ENCODE measurements at places on chromosomes 4 and X.

GRCh38 chrX:353566-354535, 32.9 kb downstream of the PPP2R3B start:
- no peak for DNase-seq

DNA sequence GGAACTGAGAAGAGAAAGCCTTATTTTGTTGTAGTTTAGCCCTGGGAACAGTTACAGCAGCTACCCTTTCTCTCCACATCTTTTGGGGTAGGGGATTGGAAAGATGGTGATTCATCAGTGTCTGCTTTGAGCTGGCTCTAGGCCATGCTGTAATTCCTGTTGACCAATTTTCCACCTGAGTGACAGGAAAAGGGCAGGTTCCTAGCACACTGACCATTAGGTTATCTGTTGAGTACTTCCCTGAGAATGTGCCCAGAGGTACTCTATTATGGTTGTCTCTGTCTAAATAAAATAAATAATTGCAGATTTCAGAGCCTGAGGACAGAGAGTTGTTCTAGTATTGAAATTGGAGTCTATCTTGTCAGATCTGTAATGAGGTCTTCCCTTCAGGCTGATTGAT, 109.0 kb downstream of the ENOX2 start:
- no peak for DNase-seq

DNA sequence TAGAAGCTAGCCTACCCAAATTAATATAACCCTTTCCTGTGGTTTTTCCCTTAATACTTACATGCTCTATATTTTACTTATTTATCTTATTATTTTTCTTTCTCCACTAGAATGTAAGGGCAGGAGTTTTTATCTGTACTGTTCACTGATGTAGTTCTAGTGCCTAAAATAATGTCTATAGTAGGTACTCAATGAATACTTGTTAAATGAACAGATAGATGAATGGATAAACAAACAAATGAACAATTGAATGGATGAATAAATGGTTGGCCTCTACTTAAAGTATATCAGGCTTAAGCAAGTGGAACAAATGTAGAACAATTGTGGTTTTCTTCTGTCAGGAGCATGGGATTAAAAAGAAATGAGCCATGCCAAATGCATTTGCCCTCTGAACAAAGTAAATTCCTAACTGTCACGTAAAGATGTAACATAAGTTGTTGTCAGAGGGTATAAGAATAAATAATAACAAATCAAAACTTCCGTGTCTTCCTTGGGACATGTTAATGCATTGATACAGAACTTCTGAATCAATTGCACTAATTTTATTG, 54.1 kb downstream of the SYTL5 start:
- DNase-seq: no peak

GRCh38 chr4:122623637-122624166, 2.8 kb upstream of the IL21 start:
- DNase-seq: no peak

DNA sequence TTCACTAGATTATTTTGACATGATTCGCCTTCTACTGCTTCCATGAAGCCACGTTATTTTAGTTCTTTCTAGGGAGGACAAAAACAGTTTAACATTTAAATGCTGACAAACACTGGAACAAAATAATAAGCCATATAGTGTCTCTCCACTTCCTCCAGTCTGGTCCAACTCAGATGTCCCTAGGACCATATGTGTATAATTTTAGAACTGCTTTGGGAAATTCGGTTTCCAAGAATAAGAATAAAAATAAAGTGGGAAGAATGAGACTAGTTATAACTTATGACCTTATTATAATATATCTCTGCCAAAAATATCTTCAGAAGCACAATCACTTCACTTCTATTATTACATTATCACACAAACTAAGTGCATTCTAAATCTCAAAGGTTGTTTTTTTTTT, 164.4 kb upstream of the POF1B start:
- no peak for DNase-seq

GRCh38 chrX:3713225-3713936, at the start of gene PRKX:
TSS of gene PRKX (minus strand) at chrX:3713649. CDS start at chrX:3713253, 396 bp downstream.
- DNase-seq: peak; percentile 86

GRCh38 chr4:128803783-128804182, 5.7 kb upstream of the JADE1 start:
- DNase-seq: peak; percentile 46

- DNase-seq: no peak
Measured at GRCh38 chrX:151715752-151716151, at the start of gene FATE1. TSS of gene FATE1 (plus strand) at chrX:151716035. CDS start at chrX:151716120, 85 bp downstream.

DNA sequence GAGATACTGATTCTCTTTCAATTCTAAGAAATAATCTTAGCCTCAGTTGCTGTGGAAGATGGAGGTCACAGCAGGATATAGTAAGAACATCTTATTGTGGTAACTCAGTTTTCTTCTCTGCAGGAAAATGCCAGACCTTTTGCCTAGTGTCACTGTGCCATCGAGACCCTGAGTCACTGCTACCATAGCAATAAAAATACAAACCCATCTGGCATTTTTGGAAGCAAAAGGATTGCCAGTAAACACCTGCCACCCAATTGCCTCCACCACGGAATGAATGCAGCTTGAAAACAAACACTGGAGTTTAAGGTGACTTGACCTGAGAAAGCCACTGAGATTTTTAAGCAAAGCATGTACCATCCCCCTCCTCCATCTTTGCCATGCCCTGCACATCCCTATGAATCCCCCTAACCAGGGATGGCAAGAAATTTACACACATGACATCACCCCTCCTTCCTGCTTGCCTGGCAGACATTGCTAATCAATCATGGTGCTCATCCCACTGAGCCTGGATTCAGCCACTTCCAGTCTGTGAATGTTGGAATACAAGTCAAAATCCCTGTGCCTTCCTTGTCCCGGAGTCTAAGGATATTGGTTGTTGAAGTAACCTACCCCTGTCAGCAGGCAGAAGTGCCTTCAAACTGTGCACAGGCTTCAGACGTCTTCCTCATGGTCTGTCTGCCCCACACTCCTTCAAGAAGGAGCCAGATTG, 59.6 kb upstream of the MAMLD1 start:
- no peak for DNase-seq

DNA sequence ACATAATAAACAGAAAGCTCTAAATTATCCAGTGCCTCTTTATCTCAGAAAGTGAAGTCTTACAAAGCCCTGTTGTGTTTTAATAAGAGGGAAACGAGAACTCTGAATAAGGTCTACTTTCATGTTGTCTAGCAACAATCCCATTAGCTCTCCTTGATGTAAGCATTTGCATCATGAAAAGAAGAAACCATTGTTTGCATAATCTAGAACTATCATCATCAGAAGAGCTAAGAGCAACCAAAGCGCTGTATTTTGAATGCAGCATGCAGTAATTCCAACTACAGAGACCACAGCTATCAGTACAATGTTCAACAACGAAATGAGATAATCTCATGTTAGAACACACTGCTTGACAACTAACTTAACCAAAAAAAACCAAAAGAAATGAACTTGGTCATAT, 257.1 kb downstream of the CAMK2D start:
- no peak for DNase-seq

DNA sequence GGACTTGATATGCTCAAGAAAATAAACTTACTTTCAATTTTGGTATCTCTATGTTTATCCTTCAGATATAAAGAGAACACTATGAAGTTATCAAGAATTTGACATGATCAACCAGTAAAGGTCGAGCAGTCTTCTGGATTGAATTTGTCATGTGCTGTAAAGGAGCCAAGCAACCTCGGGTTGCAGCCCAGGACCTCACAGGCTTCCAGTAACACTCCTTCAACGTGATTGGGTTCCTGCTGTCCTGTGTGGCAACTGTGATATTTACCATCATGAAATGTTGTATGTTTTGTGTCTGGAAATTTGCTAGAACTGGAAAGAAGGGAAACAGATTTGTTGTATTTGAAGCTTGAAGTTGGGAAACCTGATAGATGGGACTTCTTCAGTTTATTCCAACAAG, 52.0 kb upstream of the UGT2B7 start:
- no peak for DNase-seq

DNA sequence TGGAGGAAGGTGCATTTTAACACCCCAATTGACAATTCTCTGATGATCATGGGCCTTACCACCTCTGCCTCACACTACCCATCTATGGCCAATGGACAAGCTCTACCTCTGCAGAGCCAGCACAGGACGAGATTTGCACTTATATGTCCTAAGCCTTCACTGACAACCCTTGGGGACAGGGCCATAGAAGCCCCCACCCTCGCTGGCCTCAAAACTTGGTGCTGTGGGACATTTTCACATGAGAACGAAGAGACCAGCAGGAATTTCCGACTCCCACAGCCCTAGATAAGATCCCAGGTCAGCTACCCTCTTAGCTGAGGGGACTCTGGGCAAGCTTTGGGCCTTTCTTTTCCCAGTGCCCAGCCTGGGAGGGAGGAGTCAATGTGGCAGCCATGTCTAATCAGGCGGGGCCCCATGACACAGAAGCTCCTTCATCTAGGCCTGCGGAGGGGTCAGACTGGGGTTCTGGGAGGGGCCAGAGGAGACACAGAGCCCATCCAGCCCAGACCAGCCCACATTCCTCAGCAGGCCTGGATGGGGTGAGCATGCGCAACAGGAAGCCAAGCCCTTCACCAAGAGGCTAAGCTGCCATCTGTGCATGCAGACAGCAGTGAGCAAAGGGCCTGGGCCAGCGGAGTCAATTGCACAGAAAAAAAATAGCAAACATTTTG, 12.1 kb downstream of the PJA1 start:
- no peak for DNase-seq

DNA sequence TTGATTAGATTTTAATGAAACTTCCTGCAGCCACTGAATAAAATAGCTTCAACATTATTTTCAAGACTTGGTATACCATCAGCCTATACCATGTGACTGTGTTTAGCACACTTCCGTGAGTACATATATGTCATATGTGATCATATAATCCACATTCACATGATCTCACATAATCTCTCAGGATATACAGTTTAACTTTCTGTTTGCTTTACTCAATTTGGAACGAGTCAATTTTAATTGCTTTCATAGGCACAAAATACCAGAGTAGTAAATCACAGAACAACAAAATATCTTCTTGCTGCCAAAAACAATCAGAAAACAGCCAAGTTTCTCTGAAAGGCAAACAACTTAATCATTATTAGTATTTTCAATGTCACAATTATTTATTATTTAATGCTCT, 731.1 kb upstream of the DIAPH2 start:
- no peak for DNase-seq

DNA sequence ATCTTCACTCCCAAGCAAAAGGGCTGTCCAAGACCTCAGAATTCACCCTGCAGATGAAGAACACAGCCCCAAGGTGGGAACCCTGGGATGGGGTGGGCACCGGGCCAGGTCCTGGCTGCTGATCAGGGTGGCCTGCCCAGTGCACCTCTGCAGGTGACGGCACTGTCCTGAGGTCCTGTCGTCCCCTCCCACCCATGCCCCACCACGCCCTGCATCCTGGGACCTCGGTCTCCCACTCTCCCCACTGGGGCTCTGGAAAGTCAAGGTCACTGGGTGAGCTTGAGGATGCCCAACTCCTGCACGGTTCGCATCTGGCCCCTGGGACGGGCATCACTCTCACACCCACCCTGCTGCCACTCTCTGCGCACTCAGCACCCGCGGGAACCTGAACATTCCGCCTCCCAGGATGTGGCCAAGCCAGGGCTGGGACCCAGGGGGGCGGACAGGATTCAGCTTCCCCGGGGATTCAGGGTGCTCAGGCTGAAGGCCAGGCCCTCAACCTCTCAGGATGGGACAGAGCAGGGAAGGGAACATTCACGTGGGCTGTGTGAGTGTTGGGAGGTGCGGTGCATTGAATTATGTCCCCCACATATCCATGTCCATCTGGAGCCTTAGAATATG, 115.9 kb downstream of the CPZ start:
- no peak for DNase-seq

GRCh38 chr4:89929425-89930159, 34.9 kb downstream of the MMRN1 start:
- DNase-seq: peak; percentile 66

GRCh38 chr4:110268352-110268751, 69.9 kb upstream of the ELOVL6 start:
- no peak for DNase-seq

DNA sequence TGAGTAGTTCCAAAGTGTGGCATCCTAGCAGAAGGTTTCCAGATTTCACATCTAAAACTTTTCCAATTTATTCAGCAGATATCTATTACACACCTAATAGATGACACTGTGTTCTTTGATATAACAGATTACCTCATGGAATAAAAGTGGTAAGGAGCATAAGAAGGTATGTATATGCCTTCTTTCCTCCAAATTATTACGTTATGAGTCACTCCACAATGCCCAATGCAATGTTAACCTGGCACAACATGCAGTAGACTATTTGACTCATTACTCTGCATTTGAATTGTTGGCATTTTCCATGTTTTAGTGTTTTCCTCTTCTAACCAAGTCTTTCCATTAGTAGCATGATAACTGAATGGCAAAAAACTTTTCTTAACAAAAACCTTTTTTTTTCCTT, 383.6 kb downstream of the ADGRL3 start:
- DNase-seq: no peak

- DNase-seq: no peak
Measured at GRCh38 chr4:53818104-53818503, 226.8 kb upstream of the LNX1 start.

- DNase-seq: no peak
Measured at GRCh38 chrX:133415276-133416105, at the start of gene GPC4. TSS of gene GPC4 (minus strand) at chrX:133415489. CDS start at chrX:133414965, 524 bp downstream.

DNA sequence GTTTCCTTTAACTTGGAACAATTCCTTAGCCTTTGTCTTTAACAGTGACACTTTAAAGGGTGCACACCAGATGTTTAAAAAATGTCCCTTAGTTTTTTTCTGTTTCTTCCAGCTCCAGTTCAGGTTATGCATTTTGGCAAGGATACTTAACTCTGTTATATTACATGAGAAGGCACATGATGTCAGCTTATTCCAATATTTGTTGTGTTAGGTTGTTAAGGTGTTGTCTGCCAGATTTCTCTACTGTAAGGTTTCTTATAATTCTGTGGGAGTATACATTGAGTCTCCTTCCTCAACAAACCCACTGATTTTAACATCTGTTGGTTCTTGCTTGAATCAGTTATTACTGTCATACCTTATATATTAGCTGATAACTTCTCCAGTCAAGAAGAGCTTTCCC, 33.3 kb downstream of the REST start:
- DNase-seq: no peak

GRCh38 chr4:7854216-7854615, 85.4 kb downstream of the AFAP1 start:
- no peak for DNase-seq

- DNase-seq: peak; percentile 35
Measured at GRCh38 chr4:167021545-167022155, 212.6 kb downstream of the SPOCK3 start.

DNA sequence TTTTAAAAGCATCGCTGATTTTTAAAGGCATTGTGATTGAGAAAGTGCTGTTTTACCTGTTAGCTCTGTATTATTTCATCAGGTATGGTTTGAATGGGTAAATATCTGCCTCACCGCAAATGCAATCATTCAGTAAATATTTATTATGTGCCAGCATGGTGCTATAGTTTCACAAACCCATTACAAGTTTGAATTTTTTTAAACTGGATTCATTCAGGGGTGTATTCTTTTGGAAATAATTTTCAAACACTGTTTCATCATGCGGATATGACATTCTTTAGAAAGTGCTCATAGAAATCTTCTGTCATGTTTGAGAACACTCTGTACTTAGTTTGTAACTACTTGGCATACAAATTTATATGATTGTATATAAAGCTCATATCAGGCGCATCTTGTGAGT, 37.2 kb downstream of the LIMCH1 start:
- no peak for DNase-seq

Data from CD4-positive, alpha-beta memory T cell (primary cell).